ENCODE measurements at places on chromosomes 12 and 14.

- no peak for DNase-seq
Observed at GRCh38 chr12:65010437-65010836, 110.7 kb downstream of the WIF1 start.

- DNase-seq = no peak
Observed at GRCh38 chr12:79067977-79068376, 203.4 kb downstream of the SYT1 start.

- DNase-seq = no peak
Observed at GRCh38 chr14:45091710-45092109, 7.8 kb downstream of the PRPF39 start.

DNA sequence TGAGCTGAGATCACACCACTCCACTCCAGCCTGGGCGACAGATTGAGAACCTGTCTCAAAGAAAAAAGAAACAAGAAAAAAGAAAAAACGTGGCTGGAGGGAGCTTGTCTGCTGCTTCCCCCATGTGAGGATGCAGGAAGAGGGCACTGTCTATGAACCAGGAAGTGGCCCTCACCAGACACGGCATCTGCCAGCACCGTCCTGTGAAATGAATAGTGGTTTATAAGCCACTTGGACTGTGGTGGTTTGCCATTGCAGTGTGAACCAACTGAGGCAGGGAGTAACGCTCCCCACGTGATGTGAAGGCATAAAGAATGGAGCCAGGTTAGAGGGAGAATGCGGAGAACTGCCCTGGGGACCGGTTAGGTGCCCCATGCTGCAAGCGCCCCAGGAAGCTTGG lies 4.5 kb upstream of the BRF1 start:
- DNase-seq = no peak

DNA sequence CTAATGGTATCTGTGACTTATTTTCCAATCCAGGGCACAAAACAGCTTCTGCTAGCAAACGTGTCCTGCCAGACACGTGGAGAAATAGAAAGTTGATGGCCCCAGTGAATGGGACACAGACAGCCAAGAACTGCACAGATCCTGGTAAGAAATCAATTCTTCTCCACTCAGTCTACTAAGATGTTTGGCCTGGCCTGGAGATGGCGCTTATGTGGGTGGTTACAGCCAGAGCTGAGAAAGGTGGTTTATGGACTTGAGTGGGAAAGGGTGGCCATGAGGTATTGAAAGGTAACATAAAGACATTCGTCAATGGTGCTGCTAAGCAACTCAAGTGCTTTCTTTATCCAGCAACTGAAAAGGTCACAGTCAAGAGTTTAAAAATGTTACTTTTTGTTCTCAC lies 2.9 kb downstream of the SLC24A4 start:
- DNase-seq = no peak

GRCh38 chr14:59096303-59096702 lies 92.2 kb upstream of the DAAM1 start:
- no peak for DNase-seq
